ENCODE measurements at places on chromosomes 2 and 18. TPM values are rescaled to one million over a fixed set of nuclear protein-coding genes. Genes with fewer than 3 reads are reported as not detected.

GRCh38 chr2:159028776-159029175 is 60.3 kb downstream of the TANC1 start:
- no peaks in the 10 kb centered on the region for H3K27me3 ChIP-seq
- no peak overlapping the region for H3K4me3 ChIP-seq
- no peaks in the 10 kb centered on the region for H3K36me3 ChIP-seq
- H3K27ac ChIP-seq, result no peak overlapping the region
- no peaks in the 10 kb centered on the region for H3K4me1 ChIP-seq
- DNase-seq, result no peak

DNA sequence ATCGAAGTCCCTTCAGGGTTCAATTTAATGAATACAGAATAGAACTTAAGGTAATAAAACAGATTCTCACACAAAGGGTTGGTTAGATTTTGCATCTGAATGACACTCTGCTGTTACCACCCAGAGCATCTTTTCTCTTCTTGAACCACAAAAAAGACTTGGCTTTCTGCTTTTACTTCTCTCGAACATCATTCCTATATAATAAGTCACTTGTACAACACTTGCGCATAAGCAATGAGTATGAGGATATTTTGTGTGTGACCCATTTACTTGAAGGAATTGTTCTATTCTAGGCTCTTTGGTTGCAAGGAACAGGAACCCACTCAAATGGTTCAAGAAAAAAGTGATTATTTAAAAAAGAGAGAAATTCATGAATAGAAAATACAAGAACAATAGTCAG is 126.2 kb downstream of the NUP35 start:
- H3K27me3 ChIP-seq, result no peaks in the 10 kb centered on the region
- DNase-seq, result no peak
- H3K4me3 ChIP-seq, result no peak overlapping the region
- H3K27ac ChIP-seq, result no peak overlapping the region
- H3K36me3 ChIP-seq, result no peaks in the 10 kb centered on the region

DNA sequence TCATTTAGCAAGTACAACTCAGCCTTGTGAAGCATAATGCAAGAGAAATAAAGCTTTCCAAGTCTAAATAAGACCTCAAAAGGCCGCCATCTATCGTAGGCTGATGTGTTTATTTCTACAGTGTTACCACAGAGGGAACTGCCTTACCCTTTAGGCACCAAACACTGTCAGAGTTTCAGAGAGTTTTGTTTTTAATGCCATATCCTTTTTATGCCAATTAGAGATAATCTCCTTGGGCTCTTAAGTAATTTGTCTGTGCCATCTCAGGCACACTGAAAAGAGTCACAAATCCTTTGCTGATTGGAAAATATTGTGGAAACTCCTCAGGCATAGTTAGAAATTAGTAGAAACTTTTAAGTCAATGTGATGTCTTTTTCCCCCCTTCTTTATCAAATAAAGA is 797.1 kb downstream of the SLC4A3 start:
- no peak overlapping the region for H3K27ac ChIP-seq
- no peak overlapping the region for H3K4me3 ChIP-seq
- no peaks in the 10 kb centered on the region for H3K36me3 ChIP-seq

DNA sequence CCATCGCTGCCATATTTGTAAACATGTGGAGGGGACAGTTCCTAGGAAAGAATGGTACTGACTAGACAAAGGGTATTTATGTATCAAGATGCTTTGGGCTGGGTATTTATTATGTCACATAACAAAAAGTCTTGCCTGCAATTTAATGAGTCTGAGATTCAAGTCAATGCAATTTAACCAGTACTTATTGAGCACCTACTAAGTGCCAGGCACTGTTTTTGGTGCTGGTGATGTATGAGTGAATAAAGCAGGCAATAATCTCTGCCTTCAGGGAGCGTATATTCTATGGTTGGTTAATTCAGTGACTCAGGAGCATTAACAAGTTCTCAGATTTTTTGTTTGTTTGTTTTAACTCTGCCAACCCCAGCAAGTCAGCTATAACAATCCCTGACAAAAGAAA is 24.6 kb upstream of the ACVR1 start:
- no peaks in the 10 kb centered on the region for H3K4me1 ChIP-seq
- H3K4me3 ChIP-seq, result no peak overlapping the region
- no peak for DNase-seq
- no peaks in the 10 kb centered on the region for H3K36me3 ChIP-seq
- no peak overlapping the region for H3K27ac ChIP-seq

GRCh38 chr2:180519276-180519675 is 461.1 kb upstream of the UBE2E3 start:
- H3K4me3 ChIP-seq, result no peak overlapping the region
- no peaks in the 10 kb centered on the region for H3K4me1 ChIP-seq
- H3K27me3 ChIP-seq, result no peaks in the 10 kb centered on the region

GRCh38 chr2:232632229-232632903 is 1.0 kb upstream of the EFHD1 start:
- H3K4me3 ChIP-seq, result peak overlapping the region; percentile 54
- no peaks in the 10 kb centered on the region for H3K36me3 ChIP-seq
- DNase-seq, result no peak
- H3K27me3 ChIP-seq, result no peaks in the 10 kb centered on the region
- H3K4me1 ChIP-seq, result no peaks in the 10 kb centered on the region
- H3K27ac ChIP-seq, result peak overlapping the region; percentile 81

DNA sequence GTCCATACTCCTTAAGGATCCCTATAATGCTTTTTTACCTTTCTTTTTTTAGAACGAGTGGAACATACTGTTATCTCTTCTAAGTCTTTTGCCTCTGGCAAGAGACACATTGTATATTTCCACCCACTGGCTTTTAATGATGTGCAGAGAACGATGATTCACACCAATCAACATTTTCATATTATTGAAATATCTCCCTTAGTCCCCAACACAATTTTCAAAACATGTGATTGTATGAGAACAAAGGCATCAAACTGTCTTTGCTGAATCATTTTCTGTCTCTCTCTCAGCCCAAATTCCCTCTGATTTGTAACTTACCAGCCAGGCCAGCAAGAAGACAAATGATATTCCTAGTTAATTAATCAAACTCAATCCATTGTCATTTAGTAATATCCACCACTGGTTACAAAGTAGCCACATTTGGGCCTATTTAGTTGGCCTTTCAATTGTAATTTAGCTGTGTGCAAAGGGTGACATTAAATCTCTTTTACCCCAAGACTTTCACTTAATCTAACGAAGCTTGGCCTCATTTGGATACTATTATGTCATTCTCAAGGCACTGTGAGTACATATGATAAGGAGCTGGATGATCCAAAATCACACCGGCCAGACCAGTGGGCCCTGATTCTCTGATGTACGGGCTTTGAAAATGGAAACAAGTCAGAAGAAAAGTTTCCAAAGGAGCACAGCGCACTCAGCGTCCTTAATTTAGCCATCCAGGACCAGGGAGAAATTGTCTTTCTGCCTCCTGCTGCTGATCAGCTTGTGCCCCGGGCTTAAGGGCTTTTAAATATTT is 185.1 kb downstream of the SCG2 start:
- H3K4me3 ChIP-seq, result no peak overlapping the region
- no peaks in the 10 kb centered on the region for H3K27me3 ChIP-seq
- DNase-seq, result no peak
- no peak overlapping the region for H3K27ac ChIP-seq
- no peaks in the 10 kb centered on the region for H3K4me1 ChIP-seq

DNA sequence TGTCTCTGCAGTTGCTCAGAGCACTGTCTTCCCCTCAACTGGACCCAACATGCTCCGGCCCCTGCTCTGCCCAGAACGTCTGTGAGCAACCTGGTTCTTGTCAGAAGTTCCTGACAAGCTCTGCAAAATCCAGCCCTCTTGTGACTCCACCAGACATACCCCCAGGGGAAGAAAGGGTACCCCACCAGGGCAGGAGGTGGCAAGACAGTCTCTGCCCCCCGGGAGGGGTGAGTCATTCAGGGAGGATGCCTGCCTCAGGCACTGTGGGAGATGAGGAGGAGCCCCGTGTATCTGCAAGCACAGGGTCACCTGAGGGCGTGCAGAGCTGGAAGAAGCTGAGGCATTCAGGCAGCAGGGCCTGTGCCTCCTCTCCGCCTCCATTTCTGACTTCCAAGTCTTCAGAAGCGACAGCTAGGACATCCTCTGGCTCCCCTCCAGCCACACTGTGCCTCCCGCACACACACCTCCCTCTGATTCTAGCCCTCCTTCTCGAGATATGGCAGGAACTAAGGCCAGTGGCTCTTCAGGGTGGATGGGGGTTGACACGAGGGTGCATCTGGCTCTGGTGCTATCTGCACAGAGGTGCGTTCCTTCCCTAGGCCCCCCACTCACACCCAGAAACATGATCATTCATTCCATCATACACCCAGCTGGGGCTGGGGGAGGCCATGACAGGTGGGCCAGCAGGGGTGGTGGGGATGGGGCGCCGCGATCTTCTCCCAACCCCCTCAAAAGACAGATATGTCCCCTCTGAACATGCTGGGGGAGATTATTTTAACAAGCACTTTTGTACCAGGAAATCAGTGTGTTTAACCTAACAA is 222.2 kb downstream of the CYP26B1 start:
- no peak overlapping the region for H3K4me3 ChIP-seq
- H3K27me3 ChIP-seq, result no peaks in the 10 kb centered on the region

DNA sequence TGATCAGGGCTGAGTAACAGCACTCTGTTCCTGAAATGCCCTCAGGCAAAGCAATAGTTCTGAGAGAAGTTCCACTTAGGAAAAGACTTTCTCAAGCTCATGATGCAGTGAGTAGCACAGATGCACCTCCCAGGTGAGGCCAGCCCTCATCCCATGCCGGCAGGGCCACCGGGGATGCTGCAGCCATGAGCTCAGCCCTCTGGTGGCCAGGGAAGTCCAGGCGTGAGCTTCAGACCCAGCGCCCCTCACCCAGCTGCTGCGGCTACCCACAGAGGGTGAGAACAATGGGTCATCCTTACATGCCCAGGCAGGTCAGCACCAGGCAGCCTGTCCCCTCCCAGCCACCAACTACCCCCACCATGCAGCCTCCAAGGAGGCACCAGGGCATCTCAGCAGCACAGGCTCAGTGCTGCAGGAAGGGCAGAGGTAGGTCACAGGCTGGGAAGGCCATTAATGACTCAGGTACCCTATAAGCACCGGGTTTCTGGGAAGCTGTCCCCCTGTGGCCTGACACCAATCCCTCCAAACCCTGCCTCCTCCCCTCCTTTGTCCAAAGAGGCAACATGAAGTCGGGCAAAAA is 50.6 kb downstream of the TTC32 start:
- no peak overlapping the region for H3K4me3 ChIP-seq
- H3K27ac ChIP-seq, result no peak overlapping the region
- H3K36me3 ChIP-seq, result no peaks in the 10 kb centered on the region
- DNase-seq, result no peak
- no peaks in the 10 kb centered on the region for H3K4me1 ChIP-seq
- no peaks in the 10 kb centered on the region for H3K27me3 ChIP-seq

- H3K36me3 ChIP-seq, result no peaks in the 10 kb centered on the region
- H3K27me3 ChIP-seq, result no peaks in the 10 kb centered on the region
- DNase-seq, result no peak
- no peaks in the 10 kb centered on the region for H3K4me1 ChIP-seq
- H3K4me3 ChIP-seq, result no peak overlapping the region
These were observed 229.1 kb downstream of the RTP5 start for GRCh38 chr2:242098445-242099128.

DNA sequence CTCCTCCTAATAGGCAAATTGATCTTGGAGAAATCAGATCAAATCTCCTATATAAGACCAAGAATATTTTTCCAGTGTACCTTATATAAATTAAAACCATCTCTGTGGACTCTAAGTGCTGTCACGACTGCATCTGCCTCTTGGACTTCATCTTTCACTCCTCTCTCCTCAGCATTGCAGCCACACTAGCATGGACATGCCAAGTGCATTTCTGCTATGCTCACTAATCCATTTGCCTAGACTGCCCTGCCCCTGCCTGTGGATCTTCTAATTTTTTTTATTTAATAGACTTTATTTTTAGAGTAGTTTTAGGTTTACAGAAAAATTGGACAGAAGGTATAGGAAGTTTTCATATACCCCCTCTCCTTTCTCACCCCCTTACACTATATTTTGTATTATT is 146.7 kb upstream of the VWC2L start:
- no peak for DNase-seq
- no peak overlapping the region for H3K4me3 ChIP-seq
- H3K27ac ChIP-seq, result no peak overlapping the region
- no peaks in the 10 kb centered on the region for H3K27me3 ChIP-seq

DNA sequence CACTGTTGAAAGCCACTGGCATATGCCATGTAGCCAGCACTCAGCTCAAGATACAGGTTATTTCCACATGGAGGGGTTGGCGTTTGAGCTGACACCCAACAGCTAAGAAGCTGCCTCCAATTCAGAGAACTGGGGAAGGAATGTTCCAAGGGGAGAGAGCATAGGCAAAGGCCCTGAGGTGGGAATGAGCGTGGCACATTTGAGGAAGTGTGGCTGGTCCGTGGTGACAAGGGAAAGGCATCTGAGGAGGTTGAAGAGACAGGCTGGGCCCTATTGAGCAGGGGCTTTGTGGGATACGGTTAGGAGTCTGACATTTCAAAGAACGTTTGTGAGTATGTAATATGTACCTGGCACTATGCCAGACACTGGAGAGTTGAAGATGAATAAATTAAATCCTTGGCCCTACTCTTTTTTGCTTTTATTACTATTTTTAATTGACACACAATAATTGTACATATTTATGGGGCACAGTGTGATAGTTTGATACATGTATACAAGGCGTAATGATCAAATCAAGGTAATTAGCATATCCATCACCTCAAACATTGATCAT is 27.6 kb upstream of the TMBIM1 start:
- H3K36me3 ChIP-seq, result no peaks in the 10 kb centered on the region
- no peak overlapping the region for H3K4me3 ChIP-seq
- H3K27me3 ChIP-seq, result no peaks in the 10 kb centered on the region
- H3K4me1 ChIP-seq, result peaks cover 9% of the 10 kb centered on the region

GRCh38 chr2:220192994-220193753 is 565.7 kb downstream of the SLC4A3 start:
- no peak overlapping the region for H3K4me3 ChIP-seq
- H3K27ac ChIP-seq, result no peak overlapping the region
- DNase-seq, result no peak
- peaks cover 2% of the 10 kb centered on the region for H3K4me1 ChIP-seq
- no peaks in the 10 kb centered on the region for H3K36me3 ChIP-seq

GRCh38 chr18:57023275-57023882 is 123.5 kb upstream of the BOD1L2 start:
- no peaks in the 10 kb centered on the region for H3K36me3 ChIP-seq
- H3K27ac ChIP-seq, result no peak overlapping the region
- no peaks in the 10 kb centered on the region for H3K4me1 ChIP-seq

GRCh38 chr2:42743659-42743990 is 20.3 kb downstream of the OXER1 start:
- H3K27ac ChIP-seq, result no peak overlapping the region
- no peaks in the 10 kb centered on the region for H3K4me1 ChIP-seq
- H3K36me3 ChIP-seq, result no peaks in the 10 kb centered on the region
- H3K27me3 ChIP-seq, result no peaks in the 10 kb centered on the region
- no peak for DNase-seq

- no peaks in the 10 kb centered on the region for H3K4me1 ChIP-seq
- H3K27ac ChIP-seq, result no peak overlapping the region
- DNase-seq, result no peak
These were observed 253.2 kb upstream of the COL3A1 start for GRCh38 chr2:188720811-188721605.

- no peaks in the 10 kb centered on the region for H3K36me3 ChIP-seq
- no peaks in the 10 kb centered on the region for H3K27me3 ChIP-seq
These were observed 122.1 kb downstream of the RPIA start for GRCh38 chr2:88813612-88814011.

RAX gene
- 0.23 TPM for total RNA-seq

UPP2 gene
- not detected for total RNA-seq

SKA1 gene
- total RNA-seq, result 2.7 TPM

POLR1B gene
- 13.1 TPM for total RNA-seq

SATB2 gene
- 5.2 TPM for total RNA-seq

Measured in prostate gland (tissue), 2 donors.